ENCODE measurements at places on chromosomes 7 and 10.

- no peak for DNase-seq
Observed at GRCh38 chr10:114773197-114773532, 48.4 kb upstream of the FHIP2A start.

GRCh38 chr7:127938588-127938987, 92.6 kb downstream of the LRRC4 start:
- DNase-seq: no peak

DNA sequence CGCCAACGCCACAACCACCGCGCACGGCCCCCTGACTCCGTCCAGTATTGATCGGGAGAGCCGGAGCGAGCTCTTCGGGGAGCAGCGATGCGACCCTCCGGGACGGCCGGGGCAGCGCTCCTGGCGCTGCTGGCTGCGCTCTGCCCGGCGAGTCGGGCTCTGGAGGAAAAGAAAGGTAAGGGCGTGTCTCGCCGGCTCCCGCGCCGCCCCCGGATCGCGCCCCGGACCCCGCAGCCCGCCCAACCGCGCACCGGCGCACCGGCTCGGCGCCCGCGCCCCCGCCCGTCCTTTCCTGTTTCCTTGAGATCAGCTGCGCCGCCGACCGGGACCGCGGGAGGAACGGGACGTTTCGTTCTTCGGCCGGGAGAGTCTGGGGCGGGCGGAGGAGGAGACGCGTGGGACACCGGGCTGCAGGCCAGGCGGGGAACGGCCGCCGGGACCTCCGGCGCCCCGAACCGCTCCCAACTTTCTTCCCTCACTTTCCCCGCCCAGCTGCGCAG, 424 bp downstream of the EGFR start:
- DNase-seq: no peak

DNA sequence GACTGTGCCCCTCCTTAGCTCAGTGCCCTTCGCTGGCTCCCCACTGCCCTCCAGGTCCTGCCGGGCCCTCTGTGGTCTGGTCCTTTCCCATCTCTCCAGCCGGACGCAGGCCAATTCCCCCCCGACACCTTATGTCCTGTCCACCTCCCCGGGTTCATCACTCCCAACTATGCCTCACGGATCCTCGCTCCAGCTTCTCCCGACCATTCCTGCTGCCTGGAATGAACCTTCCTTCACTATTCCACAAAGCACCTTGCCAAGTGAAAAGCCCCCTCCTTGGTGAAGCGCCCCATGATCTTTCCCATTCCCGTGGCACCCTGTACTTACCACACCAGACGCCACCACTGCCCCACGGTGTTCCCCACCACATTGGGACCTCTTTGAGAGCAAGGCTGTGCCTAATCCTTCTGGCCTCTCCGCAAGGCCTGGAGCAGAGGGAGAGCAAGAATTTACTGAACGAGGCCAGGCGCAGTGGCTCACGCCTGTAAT, 47.2 kb downstream of the TMEM270 start:
- no peak for DNase-seq
